ENCODE measurements at places on chromosomes 11 and 22. TPM values are rescaled to one million over a fixed set of nuclear protein-coding genes. Genes with fewer than 3 reads are reported as not detected.

DNA sequence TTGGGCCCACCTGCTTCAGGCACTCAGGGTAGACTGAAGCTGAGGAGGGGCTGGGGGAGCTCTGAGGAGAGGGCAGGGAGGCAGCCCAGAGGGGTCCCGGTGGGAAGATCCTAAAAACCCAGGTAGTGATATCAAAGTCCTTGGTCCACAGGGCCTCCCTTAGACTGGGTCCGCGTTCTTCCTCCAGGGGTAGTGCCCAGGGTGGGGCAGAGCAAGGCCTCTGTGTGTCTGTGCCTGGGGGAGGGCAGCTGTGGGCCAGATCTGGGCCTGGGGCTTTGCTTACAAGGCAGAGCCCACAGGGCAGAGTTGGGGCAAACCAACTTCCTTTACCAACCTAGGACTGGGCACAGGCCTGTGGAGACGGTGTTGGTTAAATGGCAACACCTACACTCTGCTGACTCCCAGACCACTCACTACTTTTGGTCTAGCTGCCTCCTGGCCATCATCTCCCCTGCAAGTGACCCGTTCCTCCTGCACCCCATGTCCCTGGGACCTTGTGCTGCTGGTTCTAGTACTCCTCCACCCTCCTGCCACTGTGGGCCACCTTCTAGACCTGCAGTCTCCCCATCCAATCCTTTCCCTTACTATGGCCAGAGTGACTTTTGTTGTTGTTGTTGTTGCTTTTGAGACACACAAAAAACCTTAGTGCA, 15.8 kb downstream of the ATG16L2 start:
- H3K4me3 ChIP-seq = no peak overlapping the region
- DNase-seq = no peak
- H3K36me3 ChIP-seq = peaks cover 52% of the 10 kb centered on the region
- no peaks in the 10 kb centered on the region for H3K27me3 ChIP-seq

GRCh38 chr11:66915866-66916265, 42.3 kb downstream of the PC start:
- H3K4me3 ChIP-seq = no peak overlapping the region
- H3K4me1 ChIP-seq = no peaks in the 10 kb centered on the region
- no peak for DNase-seq
- H3K27ac ChIP-seq = no peak overlapping the region
- H3K36me3 ChIP-seq = no peaks in the 10 kb centered on the region

DNA sequence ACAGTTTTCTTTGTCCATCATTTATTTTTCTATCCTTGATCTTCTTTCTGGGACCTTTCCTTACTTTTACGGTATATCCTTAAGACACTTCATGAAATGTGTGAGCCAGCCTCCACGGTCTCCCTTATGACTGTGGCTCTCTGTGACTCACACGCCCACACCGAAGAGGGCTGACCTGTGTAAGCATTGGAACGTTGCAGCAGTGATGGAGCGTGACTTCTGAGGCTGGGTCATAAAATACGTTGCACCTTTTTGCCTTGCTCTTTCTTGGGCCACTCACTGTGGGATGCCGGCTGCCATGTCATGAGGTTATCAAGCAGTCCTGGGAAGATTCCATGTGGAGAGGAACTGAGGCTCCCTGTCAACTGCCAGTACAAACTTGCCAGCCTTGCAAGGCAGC, 96.3 kb upstream of the RAB1B start:
- no peak overlapping the region for H3K27ac ChIP-seq
- H3K27me3 ChIP-seq = no peaks in the 10 kb centered on the region
- no peaks in the 10 kb centered on the region for H3K4me1 ChIP-seq
- DNase-seq = peak; percentile 16

LUZP2 gene
- not detected for total RNA-seq

RAPSN gene
- 0.45 TPM for total RNA-seq
